ENCODE measurements at places on chromosomes 7 and 10. TPM values are rescaled to one million over a fixed set of nuclear protein-coding genes. Genes with fewer than 3 reads are reported as not detected.
A peak's percentile ranks its signal among the peaks of the same experiment; 100 is the strongest.

DNA sequence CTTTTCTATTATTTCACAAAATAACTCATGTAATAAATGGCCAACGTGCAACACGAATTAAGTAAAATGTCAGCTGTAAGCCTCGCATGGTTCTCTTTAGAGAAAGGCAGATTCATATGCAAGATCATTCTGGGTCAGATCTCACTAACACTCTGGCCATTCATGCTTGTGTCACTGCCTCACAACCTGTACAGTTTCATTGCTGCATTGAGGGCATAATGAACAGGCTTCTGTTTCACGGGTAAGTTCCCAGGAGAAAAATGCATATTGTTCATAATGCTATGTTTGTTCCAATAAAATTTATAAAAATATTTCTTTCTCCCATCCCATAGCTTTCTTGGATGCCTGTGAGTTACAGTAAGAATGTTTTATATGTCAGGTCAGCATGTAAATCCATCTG, 734.0 kb upstream of the ANKRD30A start:
- no peak for DNase-seq

- DNase-seq = no peak
Observed at GRCh38 chr10:15817409-15818046, 42.8 kb downstream of the MINDY3 start.

WNT8B gene
- 0.14 TPM for total RNA-seq

GRCh38 chr10:77212632-77213031, 425.0 kb downstream of the KCNMA1 start:
- no peak for DNase-seq

FAM25G gene
- total RNA-seq = not detected

DNA sequence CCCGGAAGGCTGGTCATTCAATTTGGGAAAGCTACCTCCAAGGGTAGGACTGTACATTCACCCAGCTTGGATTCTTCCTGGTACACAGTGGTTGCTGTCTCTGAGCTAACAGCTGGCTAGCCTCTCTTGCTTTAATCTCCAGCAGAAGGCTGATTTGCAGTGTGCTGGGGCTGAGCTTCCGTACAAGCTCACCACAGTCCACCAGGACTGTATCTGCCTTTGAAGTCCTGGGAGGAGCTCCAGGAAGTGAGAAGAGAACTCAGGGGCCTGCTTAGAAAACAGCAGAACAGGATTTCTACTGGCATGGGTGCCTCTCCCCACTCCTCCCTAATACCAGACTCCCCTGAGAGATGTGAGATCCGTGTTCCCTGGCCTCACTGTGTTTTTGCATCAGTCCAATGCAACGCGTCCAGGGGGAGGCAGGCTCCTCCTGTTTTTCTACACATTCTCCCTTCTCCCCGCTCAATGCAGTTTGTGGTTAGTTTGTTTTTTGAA, 6.6 kb downstream of the AFAP1L2 start:
- no peak for DNase-seq

DNA sequence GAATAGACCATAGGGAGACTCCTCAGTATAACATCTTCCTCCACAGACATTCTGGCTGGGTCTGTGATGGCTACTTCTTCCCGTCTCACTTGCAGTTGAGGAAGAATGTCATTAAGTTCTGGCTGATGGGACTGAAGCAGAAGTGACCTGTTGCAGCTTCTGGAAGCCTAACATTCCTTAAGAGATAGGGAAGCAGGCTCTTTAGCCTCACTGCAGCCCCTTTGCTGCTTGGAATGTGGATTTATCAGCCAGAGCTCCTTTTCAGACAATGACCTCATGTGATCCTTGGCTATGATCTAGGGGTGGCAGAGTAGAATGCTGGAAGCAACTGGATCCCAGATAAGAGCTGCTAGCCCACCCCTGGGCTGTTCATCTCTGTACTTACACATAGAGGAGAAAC, 142.5 kb downstream of the RNF216 start:
- no peak for DNase-seq

DNA sequence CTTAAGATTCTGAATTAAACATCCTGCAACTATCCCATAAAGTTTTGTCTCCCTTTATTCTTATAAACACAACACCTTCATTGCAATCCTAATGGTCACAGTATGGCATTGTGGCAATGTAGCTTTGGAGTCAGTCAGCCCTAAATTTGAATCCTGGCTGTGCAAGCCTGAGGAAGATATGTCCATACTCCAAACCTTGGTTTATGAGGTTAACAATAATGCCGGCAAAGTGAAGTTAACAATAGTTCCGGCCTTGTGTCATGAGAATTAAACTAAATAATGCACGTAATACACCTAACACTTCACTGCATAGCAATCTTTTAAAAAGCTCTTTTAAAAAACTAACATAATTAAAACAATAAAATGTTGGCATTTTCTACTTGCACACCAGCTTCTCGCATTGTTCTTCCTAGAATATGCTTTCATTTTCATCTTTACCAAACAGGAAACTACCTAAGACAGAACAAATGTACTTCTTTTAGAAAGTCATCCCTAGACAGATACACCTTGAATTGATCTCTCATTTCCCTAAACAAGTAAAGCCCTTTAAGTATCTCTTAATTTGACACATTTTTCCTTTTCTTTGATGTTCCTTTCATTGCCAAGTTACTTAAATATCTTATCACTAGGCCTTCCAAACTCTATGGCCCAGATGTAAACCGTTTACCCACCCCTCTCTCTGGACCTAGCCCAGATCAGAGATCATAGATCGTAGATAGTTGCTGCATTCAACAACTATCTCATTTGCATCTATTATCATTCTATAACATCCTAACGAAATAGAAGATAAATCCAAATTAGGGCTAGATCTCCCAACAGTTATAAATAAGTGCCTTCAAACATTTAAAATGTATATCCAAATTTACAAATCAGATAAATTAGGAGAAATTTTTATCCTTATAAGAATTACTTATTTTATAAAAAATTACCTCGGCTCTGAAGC, 66.7 kb downstream of the CREB3L2 start:
- no peak for DNase-seq

STEAP1B gene
- total RNA-seq = not detected

DNA sequence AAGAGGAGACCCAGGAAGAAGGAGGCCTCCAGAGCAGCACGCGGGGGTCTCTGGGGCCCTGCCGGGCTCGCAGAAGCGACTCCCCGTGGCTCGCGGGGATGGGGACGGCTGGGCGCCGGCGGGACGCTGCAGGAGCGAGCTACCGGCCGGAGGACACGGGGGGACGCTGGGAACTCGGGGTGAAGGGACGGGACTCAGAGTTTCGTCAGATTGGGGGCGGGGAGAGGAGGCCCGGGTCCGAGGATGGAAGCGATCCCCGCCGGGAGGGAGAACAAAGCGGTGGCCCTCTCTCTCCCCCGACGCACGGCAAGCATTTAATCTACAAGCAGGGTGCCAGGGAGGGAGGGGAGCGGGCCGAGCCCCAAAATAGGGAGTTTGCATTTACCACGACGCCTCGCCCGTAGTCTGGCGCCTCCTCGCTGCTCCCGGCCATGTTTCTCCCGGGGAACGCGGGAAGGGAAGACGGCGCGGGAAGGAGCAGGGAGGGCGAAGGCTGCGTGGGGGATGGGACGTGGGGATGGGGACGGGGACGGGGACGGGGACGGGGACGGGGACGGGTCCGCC, at the start of gene PRTFDC1:
Gene PRTFDC1 (minus strand): TSS at position 464 of the 564 bp plus-strand sequence. CDS start 31 bp downstream, at position 433.
- DNase-seq = peak; percentile 21

PDZD7 gene
- 0.44 TPM for total RNA-seq

DNA sequence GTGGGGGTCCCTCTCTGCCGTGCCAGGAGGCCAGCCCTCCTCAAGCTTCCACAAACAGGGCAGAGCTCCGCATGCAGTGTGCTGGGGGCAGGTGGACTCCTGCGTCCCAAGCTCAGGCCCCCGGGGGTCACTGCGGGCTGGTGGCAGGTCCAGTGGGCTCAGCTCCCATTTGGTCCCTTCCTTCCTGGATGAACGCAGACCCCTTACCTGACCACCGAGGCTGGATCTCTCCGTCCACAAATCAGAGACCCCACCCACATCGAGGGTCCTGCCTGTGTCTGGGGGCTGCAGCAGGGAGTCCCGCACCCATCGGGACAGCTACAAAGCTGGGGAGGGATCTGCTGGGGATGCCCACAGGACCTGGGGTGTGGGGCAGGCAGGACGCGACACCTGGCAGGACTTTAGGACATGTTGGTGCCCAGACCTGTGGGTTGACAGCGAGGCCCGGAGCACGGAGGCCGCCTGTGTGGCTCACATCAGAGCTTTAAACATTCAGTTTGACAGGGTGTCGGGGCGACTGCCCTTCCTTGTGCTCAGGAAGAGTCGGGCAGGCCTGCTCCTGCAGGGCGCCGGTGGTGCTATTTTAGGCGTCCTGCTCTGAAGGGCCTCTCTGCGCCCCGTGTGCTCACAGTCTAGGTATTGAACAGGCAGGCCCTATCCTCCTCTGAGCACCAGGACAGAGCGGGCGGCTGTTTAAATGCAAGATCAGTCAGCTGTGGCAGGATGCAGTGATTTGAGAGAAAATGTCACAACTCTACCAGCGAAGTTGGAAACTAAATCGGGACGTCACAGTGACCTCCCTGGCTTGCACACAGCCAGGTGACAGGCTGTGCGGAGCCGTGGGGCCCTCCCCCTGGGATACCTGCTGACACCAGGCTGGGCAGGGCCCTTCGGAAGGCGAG, 15.9 kb upstream of the CFAP46 start:
- no peak for DNase-seq

DNA sequence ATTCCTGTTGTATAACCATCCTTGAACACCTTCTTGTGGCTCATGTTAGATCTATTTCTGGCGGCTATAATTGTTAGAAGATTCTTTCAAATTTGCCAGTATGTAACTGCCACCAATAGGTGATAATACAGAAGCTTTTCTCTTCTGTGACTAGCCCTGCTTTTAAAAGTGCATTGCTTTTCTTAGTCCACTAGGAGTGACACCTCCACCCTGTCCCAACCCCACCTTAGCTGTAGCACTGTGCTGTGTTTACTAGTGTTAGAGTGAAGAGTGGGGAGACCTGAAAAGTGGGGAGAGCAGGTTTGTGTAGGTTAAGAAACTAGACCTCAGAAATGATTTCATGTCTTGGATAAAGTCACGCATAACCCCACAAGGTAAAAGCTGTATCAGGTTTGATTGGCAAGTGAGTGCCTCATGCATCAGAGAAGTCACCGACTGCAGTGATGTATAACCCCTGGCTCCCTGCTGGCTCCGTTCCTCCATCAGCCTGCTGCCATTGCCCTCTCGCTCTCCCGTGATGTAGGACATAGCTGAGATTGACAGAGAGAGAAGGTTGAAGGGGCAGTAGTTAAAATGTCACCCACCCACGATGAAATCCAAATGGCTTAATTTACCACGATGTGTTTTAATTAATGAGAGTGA, 12.5 kb downstream of the NPVF start:
- no peak for DNase-seq

Data from activated T-cell treated with anti-CD3 and anti-CD28 coated beads, Interleukin-2, amount 50 U/mL, for 72 hours (primary cell).